ENCODE measurements at places on chromosomes 2 and 18.
A peak's percentile ranks its signal among the peaks of the same experiment; 100 is the strongest.

DNA sequence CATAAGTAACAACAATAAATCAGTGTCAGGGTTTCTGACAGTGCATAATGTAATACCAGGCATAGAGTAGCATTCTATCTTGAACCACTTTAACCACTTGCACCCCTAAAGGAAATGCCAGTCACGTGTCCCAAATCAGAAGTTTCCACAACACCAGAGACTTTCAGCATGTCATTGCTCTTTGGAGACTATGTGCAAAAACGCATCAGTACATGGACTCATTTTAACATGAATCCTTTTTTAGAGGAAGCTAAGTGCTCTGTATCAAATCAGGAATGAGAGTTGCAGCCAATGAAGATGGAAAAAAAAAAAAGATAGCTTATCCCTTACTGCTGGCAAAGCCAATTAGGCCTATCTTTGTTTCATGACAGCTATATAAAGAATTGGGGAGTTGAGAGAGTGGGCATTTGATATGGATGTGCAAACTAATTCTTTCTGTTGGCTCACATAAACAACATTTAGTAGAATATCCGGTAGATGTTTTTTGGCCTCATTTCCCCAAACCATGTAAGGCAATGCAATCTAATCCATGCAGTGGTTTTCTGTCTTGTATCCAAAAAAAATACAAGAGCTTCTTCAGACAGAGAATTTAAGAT, 353.1 kb downstream of the IRS1 start:
- DNase-seq: no peak

GRCh38 chr2:150487537-150488429, at the start of gene RND3:
RND3 (minus strand) TSS chr2:150487667; CDS start chr2:150487417, 250 bp downstream.
- peak; percentile 61 for DNase-seq

DNA sequence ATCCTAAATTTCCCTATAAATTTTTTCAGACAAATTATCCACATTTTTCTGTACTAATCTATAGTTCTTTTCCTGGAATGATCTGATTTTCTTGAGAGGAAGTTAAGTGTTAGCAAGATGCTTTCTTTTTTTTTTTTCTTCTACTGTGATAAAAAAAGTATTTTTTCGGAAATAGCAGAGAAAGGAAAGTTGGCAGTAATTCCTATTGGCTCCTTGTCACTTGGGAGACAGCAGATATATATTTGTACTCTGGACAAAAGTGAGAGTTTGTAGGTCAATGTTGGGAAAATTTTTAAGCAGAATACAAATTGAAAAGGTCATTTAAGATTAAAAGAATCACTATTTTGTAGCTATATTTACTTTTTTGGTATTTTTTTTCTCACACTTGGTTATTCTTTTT, 635.7 kb upstream of the NRXN1 start:
- no peak for DNase-seq

GRCh38 chr2:36362291-36362690, 6.7 kb downstream of the CRIM1 start:
- DNase-seq: no peak

GRCh38 chr2:85066006-85066740, 67.0 kb upstream of the TCF7L1 start:
- DNase-seq: no peak

DNA sequence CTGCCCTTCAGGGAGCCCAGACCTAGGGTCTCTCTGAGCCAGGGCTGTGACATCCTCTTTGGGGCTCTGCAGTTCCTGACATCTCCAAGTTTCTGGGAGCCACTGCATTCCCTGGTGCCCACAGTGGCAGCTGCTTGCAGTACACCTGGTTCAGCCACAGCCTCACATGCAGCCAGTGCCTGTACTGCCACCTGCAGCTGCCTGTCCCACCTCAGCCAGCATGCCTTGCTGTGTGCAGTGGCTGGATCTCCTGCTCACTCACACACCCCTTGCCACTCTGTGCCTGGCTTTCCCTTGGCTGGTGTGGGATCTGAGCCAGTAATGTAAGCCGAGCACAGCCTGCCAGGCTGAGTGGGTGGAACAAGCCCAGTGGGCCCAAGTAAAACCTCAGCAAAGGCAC, 1288.7 kb downstream of the CNTNAP5 start:
- no peak for DNase-seq

DNA sequence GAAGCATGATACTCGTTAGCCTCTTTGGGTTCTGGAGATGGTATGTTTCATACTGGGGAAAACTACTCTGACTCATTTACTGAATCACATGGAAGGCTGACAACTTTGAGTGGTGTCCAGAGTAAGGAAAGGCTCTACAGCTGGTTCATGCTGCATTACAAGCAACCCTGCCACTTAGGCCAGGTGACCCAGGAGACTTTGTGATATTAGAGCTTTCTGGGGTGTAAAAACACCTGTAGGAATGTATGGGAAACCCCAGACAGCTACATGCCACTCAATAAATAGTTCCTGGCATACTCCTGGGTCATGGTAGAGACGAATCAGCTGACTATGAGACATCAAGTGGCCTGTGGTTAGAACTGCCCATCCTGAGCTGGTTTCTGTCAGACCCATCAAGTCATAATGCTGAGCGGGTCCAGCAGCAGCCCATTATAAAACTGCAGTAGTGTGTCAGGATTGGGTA, 21.3 kb upstream of the TCF7L1 start:
- no peak for DNase-seq

GRCh38 chr2:104755026-104755878, 98.7 kb upstream of the POU3F3 start:
- no peak for DNase-seq

GRCh38 chr2:28202719-28203118, 189.9 kb upstream of the FOSL2 start:
- no peak for DNase-seq

DNA sequence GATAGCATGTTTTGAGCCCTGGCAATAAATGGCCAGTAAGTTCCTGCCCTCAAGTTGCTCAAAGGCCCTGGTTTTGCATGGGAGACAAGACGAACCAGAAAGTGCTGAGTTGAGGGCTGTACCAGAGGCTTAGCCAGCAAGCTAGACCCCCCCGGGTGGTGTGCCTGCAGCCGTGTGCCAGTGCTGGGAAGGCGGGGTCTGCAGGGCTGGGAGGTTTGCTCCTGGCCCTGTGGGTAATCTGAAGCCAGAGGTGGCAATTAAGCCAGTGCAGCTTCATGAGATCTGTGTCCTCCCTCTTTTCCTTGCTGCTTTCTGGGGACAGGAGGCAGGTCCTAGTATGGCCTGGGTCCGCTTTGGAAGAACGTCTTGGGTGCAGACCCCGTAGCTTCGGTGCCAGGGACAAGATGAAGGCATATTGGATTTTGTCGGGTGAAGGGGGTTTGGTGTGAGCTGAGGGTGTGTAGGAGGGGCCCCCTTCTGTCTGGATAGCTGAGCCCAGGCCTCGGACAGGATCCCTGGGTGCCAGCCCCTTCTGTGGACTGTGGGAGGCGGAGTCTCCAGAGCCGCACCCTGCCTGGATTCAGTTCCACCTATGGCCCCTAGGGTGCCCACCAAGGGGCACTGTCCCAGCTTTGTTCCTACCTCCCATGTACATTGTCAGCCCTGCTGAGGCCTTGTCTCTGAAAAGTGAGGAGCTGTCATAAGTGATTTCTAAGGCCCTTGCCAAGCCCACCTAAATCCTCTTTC, 15.6 kb downstream of the ATOH8 start:
- DNase-seq: no peak

DNA sequence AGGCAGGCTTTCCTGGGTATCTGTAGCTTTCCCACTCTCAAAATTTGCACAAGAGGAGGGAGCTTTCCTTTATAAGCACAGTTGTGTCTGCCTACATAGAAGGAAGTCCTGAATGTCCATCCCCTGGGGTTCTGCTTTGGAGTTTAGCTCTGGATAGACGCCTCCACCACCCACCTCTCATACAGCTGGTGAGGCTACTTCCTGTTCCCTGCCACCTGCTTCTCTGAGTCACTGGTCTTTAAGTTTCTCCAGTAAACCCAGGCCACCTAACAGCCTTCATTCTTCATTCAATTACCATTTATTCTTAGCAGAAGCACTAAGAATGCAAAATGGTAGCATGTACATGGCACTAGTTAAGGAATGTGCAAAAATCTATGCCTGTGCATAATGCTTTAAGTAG, 407.8 kb downstream of the CDH2 start:
- no peak for DNase-seq

- no peak for DNase-seq
Observed at GRCh38 chr2:48940606-48941005, 185.1 kb upstream of the LHCGR start.

DNA sequence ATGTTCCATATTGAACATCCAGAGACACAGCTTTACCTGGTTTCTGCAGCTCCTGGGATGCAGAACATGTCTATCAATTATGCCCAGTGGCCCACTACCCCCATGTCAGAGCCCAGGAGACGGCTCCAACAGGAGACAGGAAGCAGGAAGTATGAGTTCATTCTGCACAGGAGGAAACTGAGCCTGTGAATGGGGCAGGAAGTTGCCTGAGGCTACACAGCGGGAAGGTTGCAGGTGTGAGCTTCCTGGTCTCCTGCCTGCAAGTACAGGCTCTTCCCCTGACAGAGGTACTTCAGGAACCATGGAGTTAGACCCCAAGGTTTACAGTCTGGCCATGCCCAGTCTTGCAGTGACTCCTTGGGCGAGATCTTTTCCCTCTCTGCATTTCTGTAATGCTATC, 2.8 kb upstream of the BOK start:
- DNase-seq: no peak

DNA sequence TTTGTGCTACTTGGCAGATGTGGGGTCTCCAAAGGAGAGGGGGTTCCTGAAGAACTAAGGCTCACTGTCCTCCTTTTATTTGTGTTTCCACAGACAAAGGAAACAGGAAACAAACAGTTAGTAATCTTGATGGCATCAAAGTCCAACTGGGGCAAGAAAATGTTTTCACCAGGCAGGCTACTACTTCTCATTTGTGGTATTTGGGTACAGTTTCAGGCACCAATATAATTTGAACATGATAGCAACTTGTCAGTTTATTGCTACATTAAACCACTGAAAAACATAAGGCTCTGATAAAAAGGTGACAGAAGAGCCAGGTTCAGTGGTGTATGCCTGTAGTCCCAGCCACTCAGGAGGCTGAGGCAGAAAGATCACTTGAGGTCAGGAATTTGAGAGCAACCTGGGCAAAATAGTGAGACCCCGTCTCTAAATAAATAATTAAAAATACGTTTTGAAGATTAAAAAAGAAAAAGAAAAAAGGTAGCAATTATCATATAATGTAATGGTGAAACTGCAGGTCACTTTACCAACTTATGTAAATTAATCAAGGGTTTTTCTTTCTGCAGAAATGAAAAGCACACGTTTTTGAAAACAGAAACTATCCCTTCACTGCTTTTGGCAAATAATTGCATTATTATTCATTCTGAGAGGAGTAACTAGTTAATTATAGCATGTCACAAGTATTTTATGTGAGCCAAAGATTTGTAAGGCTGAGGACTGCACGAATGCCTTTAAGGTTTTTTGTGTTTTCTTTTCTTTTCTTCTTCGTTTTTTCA, 157.5 kb upstream of the CAVIN2 start:
- DNase-seq: peak; percentile 16

DNA sequence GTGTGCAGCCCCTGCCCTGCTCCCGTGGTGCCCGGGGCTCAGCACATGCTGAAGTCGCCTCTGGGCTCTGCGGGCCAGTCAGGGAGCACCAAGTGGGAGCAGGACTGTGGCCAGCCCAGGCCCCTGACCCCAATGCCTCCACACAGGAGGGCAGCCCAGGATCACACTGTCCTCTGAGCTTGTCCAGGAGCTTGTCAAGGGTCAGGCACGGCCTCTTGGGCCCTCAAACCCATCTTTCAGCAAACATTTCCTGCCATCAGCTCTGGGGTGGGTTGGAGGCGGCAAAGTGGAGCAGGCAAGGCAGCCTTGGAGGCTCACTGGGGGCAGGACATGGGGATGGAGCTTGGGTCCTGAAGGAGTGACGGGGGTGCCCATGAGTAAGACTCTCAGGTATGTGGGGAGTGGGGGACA, 10.3 kb downstream of the SNED1 start:
- no peak for DNase-seq

GRCh38 chr2:241762933-241763369, 13.7 kb upstream of the GAL3ST2 start:
- DNase-seq: no peak

- no peak for DNase-seq
Observed at GRCh38 chr2:39435234-39435633, 1.9 kb downstream of the MAP4K3 start.

DNA sequence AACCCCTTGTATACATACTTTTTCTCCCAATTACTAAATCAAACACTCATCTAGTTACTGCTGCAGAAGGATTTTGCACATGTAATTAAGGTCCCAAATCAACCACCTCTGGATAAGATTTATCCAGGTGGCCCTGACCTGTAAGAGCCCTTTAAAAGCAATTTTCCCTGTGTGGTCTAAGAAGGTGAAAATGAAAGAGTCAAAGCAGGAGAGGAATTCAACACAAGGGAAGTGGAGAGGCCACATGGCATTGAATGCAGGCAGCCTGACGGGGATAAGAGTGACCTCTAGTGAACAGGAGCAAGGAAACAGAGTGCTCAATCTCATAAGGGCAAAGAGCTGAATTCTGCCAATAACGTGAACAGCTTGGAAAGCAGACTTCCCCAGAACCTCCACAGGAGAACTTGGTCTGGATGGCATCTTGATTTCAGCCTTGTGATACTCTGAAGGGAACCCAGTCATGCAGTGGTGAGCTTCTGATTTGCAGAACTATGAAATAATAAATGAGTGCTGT, 27.2 kb downstream of the PPP3R1 start:
- peak; percentile 22 for DNase-seq

- no peak for DNase-seq
Observed at GRCh38 chr18:46152808-46153617, 48.8 kb downstream of the HAUS1 start.

GRCh38 chr2:48519593-48519992, 10.4 kb upstream of the STON1 start:
- DNase-seq: no peak

DNA sequence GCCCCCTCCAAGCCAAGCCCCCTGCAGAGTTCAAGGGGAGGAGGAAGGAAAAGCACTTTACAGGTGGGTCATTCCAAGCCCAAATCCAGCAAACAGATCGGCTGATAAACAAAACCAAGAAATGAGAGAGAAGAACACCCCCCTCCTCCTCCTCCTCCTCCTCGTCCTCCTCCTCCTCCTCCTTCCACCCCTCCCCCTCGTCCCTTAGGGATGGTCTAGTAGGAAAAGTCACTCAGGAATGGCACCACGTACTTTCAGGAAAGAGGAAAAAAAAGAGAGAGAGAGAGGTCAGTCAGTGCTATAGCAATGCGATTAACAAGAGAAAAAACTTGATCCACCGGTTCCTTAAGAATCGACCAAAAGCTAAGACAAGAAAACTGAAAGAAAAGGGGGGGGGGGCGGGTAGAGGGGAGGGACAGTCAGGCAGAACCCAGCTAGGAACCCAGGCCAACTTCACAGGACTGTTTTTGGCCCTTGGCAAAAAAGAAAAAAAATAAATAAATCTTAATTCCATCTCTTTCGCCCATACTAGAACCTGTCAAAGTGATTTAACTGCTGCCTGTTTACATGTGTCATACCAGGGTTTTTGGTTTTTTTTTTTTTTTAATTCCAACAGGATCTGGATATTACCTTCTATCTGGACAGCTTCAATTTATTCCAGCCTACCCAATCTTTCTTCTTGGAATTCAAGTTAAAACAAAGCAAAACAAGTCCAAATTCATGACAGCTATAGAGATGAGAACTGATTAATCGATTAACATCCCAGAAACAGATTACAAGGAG, 906 bp downstream of the IKZF2 start:
- no peak for DNase-seq
